ENCODE measurements at places on chromosomes 2 and 18.

DNA sequence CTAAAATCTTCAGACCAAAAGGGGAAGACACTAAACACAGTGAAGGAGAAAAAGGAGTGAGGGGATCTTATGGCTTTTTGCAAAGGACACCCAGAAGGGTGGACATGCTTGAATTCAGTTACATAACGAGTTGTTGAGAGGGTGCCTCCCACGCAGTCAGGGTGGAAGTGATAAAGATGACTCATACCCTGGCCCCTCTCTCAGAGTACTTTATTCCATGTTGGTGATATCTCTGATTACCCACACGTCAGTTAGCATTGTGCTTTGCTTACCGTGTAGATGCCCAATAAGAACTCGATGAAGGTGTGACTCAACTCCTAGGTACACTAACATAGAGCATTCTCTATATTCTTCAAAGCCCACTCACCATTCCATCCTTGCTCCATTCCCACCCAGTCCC lies 44.4 kb downstream of the EN1 start:
- DNase-seq = no peak

GRCh38 chr2:96679848-96680247 lies 37.3 kb downstream of the FER1L5 start:
- DNase-seq = no peak

DNA sequence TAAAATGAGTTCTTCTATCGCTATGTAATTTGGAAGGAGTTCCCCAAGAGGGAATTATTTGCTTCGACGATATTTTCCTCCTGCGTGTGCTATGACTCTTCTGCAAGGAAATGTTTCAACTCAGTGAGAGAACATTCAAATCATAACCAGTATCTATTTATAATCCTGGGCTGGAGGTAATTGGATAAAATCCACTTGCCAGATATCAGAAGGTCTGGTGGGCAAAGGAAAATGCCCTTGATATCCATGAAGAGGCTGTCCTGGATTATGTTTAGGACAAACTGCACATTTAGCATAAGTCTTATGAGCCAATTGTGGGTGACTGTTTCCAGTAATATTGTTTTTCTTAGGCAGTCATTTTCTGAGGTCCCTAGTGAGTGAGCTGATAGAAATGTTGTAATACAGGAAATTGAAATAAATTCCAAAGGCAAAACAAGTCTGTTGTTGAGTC lies 17.7 kb downstream of the RPIA start:
- no peak for DNase-seq

DNA sequence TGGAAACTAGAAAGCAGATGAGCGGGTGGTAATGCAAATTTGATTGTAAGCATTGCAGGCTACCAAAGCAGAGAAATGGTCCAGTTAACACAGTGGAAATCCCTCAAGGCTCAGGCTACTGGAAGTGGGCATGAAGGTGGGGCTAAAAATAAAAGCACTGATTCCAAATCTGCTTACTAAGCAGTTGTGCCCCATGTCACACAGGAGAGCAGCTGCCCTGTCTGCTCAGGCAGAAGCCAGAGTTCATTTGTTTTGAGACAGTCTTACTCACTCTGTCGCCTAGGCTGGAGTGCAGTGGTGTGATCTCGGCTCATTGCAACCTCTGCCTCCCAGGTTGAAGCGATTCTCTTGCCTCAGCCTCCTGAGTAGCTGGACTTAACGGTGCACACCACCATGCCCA lies 42.5 kb upstream of the TSPYL6 start:
- DNase-seq = no peak

DNA sequence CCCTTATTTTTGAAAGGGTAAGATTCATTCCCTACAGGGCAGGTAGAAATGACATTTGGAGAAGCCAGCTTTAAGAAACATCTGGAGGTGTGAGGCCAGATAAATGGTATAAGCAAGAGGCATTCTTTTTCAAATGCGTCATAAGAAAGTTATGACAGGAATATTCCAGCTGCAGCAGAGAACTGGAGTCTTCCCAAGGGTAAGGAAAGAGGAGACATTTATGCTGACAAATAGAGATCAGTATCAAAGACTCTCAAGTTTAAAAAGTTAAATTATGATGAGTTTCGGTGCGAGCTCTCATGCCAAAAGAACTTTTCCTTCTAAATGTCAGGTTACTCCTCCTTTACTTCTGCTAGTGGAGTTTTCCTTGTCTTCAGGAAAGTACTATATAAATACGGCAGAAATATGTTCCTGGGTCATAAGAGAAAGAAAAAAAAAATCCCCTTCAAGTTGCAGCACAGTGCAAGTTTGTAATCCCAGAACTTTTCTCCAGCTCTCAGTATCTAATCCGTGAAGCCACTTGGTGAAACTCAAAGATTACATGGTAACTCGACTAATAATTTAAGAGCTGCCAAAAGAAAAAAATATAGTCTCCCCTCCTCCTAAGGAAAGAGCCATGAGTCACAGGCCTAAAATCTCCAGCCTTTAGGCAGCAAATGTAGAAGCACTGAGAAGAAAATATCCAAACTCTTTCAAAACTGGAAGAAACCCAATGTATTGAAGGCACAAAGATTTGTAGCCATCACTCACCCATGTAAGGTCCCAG lies 428.1 kb downstream of the MEIS1 start:
- no peak for DNase-seq

DNA sequence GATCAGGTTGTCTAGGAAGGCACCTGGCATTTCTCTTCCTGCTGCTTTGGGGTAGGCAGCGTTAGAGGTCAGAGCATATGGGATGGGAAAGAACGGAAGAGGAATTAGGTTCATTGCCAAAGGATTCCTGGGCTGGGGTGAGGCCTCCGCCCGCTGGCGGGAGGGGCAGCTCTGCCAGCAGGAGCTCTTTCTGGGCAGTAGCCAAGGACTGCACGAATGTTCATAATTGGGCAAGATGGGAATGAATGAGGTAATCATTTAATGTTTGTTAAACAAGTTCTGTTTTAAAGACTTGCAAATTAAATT lies 253.9 kb downstream of the AGAP1 start:
- no peak for DNase-seq

GRCh38 chr18:9716780-9717563 lies 8.9 kb downstream of the RAB31 start:
- DNase-seq = no peak

DNA sequence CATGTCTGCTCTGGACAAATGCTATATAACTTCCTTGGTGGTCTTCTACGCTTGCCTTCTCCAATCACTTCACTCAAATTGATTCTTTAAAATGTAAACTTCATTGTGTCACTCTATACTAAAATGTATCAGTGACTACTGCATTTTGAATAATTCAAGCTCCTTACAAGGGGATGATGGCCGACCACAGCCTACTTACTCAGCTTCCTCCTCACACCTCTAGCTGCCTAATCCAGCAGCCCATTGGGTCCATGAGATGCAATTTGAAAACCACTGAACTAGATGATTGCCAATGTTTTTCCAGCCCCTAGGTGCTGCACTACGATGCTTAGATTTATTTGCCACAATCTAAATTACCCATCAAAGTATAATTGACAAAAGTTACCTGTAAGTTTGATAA lies 120.7 kb downstream of the CTAGE1 start:
- no peak for DNase-seq

DNA sequence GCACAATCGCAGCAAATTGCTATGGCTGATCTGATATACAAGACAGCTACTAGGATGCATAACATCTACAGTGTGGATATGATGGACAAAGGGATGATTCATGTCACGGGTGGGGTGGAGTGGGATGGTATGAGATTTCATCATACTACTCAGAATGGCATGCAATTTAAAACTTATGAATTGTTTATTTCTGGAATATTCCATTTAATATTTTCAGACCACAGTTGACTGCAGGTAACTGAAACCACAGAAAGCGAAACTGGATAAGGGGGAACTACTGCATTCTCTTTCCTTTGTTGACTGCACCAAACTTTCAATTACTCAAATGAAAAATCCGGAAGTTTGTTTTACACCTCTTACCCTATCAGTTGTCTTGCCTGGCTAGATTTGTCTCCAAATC lies 94.4 kb upstream of the NEUROD1 start:
- DNase-seq = no peak

DNA sequence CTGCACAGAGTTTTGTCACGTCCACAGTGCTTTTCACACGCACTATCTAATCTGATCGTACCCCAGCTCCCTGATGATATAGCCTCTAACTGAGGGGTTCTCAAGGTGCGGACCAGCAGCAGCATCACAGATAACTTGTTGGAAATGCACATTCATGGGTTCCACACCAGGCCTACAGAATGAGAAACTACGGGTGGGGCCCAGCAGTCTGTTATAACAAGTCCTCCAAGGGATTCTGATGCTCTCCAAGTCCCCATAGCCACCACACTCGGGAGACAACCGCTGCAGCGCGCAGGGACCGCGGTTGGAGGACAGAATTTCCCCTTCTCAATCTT lies 745 bp upstream of the BZW1 start:
- DNase-seq = no peak

DNA sequence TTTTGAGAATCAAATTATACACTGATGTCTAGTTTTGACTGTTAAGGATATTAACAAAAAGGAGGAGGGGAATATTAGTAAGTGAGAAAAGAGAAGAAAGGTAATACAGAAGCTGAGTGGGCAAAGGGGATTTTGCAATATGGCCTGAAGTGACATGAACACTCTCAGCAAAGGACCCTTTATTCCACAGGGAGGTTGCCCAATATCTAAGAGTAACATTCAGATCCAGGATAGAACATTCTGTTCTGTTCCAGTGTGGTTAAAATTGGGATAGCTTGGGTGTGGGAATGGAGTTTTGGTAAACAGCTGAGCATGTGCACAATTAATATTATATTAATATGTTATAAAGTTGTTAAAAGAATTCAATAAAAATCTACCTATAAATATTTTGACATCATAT lies 120.1 kb downstream of the ZNF385B start:
- no peak for DNase-seq

DNA sequence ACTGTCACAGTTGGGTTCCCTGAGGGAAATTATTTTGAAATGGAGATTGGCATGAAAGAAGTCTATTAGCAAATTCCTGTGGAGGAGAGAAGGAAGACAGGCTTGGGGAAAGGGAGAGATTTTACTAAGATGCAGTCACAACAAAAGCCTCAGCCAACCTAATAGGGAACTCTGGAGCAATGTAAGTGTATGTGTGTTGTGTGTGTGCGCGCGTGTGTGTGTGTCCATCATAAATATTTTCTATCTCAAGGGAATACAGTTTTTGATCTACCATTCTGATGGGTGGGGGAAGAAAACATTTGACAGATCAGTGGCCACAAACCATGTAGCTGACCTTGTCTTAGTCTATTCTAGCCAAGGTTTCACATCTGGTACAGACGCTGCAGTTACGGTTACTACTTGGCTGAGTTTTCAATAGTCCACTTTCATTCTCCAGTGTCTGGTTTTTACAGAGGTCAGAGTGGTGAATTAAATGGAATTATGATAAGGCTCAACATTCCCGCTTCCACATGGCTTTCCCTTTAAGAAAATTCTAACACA lies 72.6 kb downstream of the MREG start:
- no peak for DNase-seq

GRCh38 chr2:64873472-64873924 lies 115.7 kb upstream of the SLC1A4 start:
- DNase-seq = peak; percentile 64

DNA sequence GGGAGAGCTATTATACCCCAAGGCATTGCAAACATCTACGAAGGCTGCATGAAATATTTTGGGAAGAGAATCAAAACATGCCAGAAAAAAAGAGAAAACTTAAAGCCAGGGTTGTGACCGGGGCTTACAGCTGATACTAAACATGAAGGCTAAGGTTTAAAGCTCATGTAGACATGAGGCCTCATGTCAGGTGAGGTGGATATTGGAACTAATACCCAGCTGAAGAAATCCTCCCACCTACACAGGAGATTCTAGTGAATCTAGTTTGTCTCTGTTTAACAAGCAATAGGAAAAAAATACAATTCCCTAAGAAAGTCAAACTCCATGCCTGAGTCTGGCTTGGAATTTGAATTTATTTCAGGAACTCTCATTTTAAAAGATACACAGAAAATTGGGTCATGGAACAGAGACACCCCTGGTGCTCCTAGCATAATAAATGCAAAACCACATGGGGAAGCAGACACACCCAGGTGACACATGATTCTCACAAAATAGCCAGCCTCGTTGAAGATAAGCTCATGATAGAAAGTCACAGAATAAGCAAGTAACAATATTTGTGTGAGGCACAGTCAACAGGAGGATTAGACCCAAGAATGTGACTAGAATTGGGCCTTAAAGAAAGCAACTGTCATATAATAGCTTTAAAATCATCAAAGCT lies 42.2 kb downstream of the UPP2 start:
- DNase-seq = no peak

DNA sequence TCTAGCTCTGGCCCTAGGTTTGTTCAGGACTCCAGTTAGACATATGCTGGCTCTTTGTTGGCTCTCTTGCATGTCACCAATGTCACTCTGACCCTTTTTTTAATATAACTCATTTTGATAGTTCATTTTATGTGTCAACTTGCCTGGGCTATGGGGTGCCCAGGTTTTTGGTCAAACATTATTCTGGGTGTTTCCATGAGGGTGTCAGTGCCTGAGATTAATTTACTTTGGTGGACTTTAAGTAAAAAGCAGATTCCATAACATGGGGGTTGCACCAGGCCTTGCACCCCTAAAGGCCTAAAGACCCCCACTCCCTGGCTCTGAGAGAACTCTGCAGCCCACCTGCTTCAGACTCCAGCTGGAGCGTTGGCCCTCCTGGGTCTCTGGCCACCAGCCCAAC lies 48.1 kb upstream of the SNTG2 start:
- DNase-seq = no peak

DNA sequence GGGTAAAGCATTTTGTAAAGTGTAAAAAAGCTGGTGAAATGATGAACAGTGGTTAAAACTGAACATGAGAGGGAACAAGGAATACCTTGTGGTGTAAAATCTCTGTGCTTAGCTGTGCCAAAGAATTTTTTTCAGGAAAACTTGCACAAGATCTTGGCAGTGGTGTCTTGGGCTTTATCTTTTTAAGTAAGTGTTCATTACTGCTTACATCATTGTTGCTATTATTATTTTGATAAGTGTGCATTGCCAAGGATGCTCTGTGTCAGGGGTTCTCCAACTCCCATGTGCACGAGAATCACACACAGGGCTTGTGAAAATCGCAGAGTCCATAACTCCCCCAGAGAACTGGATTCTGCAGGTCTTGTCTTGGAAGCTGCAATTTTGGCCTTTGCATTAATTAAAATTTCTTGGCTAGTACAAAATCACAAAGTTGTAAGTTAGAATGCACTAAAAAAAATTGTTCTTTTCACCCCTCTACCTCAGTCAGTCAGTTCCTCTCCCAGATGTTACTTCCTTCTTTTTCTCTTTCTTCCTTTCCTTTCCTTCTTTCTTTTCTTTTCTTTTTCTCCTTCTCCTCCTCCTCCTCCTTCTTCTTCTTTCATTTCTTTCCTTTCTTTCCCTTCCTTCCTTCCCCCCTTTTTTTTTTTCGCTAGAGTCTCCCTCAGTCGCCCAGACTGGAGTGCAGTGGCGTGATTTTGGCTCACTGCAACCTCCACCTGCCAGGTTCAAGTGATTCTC lies 37.8 kb downstream of the GATA6 start:
- DNase-seq = no peak

- no peak for DNase-seq
These were observed 42.9 kb upstream of the CABYR start for GRCh38 chr18:24095976-24096375.

GRCh38 chr2:66111706-66112105 lies 323.2 kb upstream of the MEIS1 start:
- DNase-seq = no peak

Measured in T follicular helper cell (primary cell).